ENCODE measurements at places on chromosomes 2 and 18.

GRCh38 chr2:145748927-145749326, 1229.0 kb upstream of the ZEB2 start:
- no peak for DNase-seq

DNA sequence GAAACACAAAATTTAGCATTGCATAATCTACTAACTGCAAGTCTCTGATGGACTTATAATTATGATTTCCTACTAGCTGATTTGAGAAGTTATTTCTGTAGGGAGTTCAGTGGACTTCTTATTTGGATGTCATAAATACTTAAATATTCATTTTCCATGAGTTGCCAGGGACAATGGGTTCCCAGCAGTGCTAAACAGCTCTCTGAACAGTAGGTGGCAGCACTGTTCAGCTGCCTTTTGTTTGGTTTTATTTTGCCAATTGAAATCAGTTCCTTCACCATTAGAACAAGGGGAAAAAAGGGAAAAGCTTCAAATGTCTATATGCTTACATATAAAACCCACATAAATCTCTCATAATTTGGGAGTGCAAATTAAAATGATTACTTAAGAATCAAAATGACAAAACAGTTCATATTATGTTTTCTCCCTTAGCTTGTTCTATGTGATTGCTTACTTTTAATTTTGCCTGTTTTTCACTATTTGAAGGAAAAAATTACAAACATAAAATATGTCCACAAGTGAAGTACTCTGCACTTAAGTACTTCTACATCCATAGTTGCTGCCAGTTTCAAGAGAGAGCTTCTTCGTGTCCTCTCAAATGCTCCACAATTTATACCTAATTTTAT, 898.9 kb downstream of the CPS1 start:
- no peak for DNase-seq

DNA sequence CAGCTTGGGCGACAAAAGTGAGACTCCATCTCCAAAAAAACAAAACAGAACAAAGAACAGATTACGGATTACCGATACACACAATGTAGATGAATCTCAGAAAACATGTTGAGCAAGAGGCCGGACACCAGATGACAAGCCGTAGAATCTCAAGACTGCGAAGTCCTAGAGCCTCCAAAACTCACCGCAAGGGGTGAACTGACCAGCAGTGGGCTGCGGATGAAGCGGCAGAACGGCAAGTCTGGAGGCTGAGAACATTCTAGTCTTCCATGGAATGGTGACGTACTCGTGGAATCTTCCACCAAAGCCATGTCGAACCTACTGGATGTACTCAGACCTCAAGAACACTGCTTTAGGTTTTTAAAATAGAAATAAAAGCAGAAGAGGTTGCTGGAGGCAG, 198.8 kb downstream of the NDUFA10 start:
- DNase-seq: no peak

GRCh38 chr2:118723394-118723793, 124.1 kb downstream of the EN1 start:
- DNase-seq: no peak

- no peak for DNase-seq
These were observed 2.0 kb downstream of the SLC14A2 start for GRCh38 chr18:45617284-45617683.

GRCh38 chr2:10875126-10875525, 36.6 kb upstream of the KCNF1 start:
- DNase-seq: no peak

- DNase-seq: no peak
These were observed 132.2 kb upstream of the GULP1 start for GRCh38 chr2:188159484-188159883.

GRCh38 chr2:235627682-235628081, 133.8 kb downstream of the AGAP1 start:
- no peak for DNase-seq

Data from central memory CD8-positive, alpha-beta T cell (primary cell).